Nephron progenitor cell (in vitro differentiated cells): ENCODE measurements at places on chromosomes 5 and 9.

- DNase-seq: no peak
Measured at GRCh38 chr5:34051374-34051980, 8.5 kb upstream of the C1QTNF3 start.

DNA sequence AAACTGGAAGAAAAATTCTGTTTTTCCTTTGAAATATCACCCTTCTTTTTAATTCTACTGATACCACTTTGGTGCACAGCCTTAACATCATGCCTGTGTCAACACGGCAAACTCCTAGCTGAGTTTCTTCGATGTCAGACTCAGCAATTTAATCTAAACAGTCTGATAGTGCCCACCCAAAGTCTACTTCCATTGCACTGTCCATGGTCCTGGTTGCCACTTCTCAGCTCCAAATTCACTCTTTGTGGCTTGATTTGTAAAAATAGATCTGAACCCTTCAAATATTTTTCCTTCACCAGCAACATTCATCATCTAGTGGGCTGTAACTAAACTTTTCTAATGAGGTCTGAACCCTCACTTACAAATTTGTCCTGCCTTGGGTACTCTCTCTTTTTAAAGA is 107.8 kb downstream of the NUDT12 start:
- DNase-seq: peak; percentile 12

DNA sequence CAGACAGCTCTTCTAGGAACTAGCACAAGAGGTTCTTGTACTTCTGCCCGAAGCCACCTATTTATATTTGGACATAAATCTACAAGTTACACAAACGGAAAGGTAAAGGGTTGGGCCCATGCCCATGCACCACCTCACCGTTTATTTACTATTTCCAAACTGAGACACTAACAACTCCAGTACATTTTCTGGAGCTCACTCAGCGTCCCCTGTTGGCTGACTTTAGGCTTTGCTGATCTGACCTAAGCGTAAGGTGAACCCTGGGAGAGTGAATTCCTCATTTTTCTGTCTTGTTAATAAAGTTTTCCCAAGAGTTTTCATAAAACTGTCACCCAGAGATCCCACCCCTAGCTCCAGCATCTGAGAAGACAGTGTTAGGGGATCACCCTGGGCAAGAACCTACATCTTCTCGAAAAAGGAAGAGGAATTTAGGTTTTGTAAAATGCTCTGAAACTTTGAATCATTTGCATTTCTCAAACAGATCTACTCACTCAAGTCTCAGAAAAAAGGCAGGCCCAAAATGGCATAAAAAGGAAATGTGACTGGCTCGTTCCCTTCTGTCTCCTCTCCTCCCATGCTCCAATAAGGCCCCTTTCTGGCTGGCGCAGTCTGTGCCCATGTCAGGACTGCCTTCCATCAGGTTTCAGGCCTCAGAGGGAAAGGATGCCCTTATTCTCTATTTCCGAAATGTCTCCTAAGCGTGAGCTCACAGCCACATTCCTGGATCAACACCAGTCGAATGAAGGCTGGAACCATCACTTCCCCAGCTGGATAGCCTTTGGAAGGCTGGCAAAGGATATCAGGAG is 201.3 kb downstream of the FANCC start:
- peak; percentile 17 for DNase-seq

DNA sequence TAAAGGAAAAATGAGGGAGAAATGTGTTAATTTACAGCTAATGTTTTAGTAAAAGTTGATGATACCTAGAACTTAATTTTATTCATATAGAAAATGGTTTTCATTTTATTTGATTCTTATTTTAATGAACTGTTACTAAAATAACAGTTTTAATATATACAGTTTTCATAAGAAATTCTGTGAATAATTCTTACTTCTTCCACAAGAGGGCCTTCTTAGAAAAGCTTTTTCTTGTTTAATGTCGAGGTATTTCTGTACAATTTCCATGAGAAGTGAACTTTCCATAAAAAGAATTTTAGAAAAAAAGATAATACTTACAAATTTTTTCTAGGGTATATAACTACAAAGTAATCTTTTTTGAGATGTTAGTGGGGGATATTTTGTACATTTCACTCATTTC is 73.9 kb downstream of the KLF9 start:
- no peak for DNase-seq

GRCh38 chr9:125239631-125240597 is 1.2 kb downstream of the HSPA5 start:
- DNase-seq: no peak

DNA sequence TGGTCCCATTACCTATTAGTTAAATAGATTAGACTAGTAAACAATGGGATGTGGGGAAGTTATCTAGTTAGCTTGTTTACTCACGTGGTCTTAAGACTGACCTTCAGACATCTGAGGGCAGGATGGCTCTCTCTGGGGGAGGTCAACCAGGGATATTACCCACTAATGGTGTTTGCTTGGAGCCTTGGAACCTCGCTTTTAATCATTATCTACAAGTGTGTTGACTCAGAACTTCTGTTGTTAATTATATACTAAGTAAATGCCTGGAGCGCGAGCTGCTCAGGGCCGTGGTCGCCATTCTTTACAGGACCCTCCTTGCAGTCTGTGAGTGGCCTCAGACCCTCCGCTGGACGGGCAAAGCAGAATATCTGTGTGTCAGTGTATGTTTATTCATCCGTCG is 48.5 kb upstream of the ZNF354A start:
- DNase-seq: no peak

DNA sequence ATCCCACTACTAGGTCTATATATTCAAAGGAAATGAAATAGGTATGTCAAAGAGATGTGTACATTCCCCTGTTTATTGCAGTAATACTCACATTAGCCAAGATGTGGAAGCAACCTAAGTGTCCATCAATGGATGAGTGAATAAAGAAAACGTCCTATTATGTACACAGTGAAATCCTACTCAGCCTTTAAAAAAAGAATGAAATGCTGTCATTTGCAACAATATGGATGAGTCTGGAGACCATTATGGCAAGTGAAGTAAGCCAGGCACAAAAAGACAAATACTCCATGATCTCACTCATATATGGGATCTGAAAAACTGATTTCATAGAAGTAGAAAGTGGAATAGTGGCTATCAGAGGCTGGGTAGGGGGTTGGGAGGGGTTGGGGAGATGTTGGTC is 909.1 kb upstream of the DMAC1 start:
- no peak for DNase-seq

- no peak for DNase-seq
Measured at GRCh38 chr9:81902626-81903025, 25.6 kb upstream of the SPATA31D4 start.

- DNase-seq: no peak
Measured at GRCh38 chr5:537621-538071, 13.4 kb upstream of the SLC9A3 start.

- DNase-seq: no peak
Measured at GRCh38 chr5:84727708-84728107, 343.0 kb upstream of the EDIL3 start.

DNA sequence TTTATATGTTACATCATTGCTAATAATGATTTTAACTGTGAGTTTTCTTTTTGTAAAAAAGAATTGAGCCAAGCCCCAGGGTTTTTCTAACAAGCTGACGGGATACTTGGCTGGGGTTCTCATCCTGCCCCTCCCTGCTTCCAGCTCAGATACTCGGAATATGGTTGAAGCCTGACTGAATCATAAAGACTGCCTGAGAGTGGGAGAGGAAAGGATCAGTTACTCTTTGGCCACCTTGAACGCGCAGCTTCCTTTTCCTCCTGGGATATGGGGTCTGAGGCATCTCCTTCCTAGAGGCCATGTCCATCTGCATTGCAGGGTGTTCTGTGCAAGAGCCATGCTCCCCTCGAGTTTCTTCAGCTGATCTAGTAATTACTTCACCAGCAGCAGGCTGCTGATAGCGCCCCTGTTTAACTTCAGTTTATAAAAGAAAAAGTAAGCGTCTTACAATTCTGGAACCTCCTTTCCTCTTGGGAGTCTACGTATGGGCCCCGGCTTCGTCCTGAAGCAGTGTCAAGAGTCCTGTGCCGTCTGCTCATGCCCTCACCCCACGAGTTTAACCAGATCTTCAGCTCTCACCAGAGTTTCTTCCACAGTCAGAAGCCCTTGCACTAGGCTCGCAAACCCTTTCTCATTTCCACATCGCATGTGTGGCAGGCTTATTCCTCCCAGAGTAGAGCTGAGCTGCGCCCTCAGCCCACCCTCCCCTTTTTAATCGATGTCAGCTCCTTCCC is 130.0 kb downstream of the MVB12B start:
- DNase-seq: no peak

DNA sequence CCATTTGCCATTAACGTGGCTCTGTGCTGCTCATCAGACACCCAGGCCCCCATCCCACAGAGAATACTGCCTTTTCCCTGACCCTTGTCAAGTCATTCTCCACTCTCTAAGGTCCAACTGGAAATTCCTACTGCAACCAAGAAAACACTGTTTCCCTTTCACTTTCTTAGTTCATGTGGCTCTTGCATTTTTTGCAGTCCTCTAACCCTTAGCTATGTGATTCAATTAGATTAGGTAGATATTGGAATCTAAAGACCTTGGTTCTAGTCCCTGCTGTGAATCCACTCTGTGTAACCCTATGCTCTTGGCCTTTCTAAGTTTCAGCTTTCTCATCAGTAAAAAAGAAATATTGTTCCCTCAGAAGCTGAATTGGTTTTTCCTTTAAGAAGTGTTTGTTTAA is 649.4 kb downstream of the CCDC171 start:
- DNase-seq: no peak

- DNase-seq: no peak
Measured at GRCh38 chr5:179991106-179991505, 80.5 kb downstream of the RNF130 start.

- DNase-seq: no peak
Measured at GRCh38 chr5:9765419-9766140, 135.4 kb upstream of the TAS2R1 start.

GRCh38 chr5:37553720-37554404 is 174.7 kb downstream of the WDR70 start:
- DNase-seq: no peak

- DNase-seq: no peak
Measured at GRCh38 chr9:76944011-76944410, 38.1 kb upstream of the PRUNE2 start.

DNA sequence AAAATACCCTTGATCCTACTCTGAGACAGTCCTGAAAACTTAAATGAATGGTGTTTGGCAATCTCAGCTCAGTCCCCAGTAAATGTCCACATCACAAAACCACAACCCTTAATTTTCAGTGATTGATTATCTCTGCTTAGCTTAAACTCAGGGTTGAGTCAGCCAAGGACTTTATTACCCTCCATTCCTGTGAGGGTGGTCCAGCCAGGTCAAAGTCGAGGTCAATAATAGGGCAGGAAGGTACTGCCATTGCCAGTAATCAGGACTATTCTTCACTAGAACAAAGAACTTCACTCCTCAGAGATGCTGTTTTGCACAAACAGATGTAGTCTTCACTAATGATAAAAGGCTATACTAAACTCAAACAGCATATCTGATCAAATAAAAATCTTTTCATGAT is 499.4 kb downstream of the ISL1 start:
- DNase-seq: peak; percentile 42

- no peak for DNase-seq
Measured at GRCh38 chr5:181088289-181088688, 42.7 kb downstream of the OR2V1 start.

DNA sequence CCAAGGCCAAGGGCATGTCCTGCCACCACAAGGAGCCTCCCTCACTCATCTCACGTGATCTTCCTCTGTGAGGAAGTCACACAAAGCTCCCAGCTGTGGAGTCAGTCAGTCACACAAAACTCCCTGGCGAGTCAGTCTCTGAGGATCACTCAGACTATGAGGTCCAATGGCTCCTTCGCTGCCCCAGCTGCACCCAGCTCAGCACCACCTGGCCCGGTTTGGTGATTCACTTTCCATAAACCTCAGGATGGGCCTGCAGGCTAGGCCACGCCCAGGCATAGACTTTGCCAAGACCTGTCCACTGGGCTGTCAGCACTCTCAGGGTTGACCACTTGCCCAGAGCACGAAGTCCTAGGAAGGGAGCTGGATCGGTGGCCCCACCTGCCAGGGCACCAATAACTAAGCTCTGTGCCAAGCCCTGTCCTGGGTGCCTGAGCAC is 233.8 kb downstream of the HSPA4 start:
- no peak for DNase-seq

DNA sequence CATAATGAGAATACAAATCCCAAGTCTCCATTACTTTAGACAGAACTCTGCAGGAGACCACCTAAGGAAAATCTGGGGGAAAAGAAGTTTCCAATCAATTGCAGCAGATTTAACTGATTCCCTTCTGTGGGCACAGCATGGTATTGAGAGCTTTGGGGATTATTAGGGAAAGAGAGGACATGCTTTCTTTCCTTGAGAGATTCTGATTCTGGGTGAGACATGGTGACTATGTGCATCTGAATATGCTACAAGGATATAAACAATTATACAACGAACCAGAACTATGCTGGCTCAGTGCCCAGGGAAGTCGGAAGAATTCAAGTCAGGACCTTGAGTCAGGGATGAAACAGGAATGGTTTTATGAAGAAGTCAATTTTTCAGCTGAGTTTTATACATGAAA is 183.7 kb downstream of the PDE4D start:
- no peak for DNase-seq
